ENCODE measurements at places on chromosomes 1 and 21.
A peak's percentile ranks its signal among the peaks of the same experiment; 100 is the strongest.

DNA sequence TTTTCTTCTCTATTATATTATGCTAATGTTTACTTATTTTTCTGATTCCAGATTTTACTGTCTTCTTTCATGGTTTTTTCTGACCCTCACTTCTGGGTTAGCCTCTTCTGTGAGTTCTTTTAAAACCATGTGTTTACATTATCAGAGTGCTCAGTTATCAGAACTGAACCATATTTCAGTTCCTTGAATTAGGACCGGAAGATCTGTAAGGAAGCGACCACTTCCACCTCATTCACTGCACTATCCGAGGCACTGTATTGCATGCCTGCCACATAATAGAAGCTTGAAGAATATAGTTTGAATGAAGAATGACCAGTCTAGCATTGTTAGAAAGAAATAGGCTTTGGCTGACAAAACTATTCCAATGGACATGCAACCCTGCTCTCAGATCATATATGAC, 281.0 kb upstream of the DEPDC1 start:
- DNase-seq: no peak

DNA sequence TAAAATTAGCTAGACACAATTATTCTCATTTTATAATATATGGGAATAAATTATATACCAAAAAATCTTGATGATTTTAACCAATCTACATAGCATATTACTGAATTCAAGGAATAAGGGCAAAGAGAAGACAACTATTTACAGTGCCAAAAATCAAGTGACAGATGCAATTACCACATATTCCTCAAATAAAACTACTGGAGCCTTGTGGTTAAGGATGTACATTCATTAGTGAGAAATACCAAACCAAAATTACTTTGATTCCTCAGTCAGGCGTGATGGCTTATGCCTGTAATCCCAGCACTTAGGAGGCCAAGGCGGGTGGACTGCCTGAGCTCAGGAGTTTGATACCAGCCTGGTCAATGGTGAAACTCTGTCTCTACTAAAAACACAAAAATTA, 68.8 kb upstream of the RBM34 start:
- DNase-seq: no peak

- peak; percentile 23 for DNase-seq
Observed at GRCh38 chr1:1325288-1326074, 879 bp downstream of the CPTP start.

DNA sequence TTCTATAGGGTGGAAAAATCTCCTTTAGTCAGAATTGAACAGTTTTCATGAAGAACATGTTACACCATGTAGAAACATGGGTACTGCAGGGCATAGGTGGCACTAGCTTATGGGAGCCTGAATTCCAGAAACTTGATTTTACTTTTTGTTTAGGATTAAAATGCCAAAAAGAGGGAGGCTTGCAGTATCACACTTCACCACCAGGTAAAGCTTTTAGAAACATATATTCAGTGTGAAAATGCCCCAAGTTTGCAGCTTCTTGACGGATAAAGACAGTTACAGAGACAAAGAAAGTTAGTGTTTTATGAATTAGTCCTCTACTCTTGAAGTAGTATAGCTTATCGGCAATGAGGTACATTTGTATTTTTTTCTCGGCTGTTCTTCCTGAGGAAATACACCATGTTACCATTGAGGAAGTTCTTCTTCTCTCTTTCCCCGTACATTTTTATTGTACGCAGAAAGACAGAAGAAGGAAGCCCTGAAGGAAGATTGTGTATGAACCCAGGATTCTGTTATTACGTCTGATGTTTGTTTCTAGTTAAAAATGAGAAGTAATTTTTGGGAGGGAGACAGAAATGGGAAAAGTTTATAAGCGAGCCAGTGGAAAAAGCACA, 66.1 kb downstream of the PBX1 start:
- DNase-seq: no peak

- DNase-seq: no peak
Observed at GRCh38 chr1:232459087-232459486, 170.8 kb downstream of the SIPA1L2 start.

GRCh38 chr21:14751602-14752344, 205.7 kb upstream of the SAMSN1 start:
- DNase-seq: no peak

DNA sequence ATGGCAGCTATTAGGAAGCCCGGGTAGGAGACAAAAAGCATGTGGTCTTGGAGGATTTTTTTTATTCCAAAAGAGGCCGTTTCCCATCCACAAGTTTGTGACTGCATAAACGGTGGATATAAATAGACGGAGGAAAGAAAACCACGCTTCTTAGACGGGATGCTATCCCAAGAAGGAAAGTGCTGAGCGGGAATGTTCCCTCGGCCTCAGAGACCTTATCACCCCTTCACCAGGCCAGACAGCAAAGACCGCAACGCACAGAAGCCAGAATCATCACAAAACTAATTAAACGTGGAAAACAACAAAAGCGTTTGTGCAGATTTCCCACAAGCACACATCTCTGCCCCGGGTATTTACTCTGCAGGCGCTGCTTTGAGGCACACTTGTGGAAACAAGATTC, 43.2 kb downstream of the HLCS start:
- no peak for DNase-seq

DNA sequence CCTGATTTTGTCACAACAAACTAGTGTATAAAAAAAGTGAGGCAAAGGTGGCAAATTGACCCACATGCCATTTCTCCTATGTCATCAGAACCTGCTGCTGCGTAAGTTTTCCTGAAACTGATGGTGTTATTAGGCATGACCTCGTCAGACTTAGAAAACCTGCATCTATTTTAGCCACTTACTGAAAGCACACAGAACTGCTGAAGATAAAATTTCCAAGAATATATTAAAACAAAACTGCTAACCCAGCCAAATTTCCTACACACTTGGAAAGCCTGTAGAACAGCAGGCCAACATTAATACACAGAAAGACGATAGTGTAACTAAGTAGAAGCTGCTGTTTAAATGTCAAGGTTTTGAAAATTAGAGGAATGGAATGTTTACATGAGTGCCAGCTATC, 674.5 kb upstream of the CXADR start:
- DNase-seq: no peak

DNA sequence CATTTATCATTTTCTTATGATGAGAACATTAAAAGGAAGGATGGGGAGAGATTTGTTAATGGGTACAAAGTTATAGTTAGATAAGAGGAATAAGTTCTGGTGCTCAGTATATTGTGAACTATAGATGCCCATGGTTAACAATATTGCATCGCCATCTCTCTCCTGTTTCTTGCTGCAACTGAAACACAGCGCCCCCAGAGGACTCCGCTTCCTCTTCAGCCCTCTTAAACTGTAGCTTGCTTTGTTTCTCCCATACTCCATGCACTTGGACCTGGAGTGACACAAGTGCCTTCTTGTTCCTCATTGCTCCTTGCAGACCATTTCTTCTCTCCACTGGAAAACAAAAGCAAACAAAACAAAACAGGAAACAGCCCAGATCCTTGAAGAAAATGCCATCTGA, 70.1 kb upstream of the NTPCR start:
- DNase-seq: no peak

DNA sequence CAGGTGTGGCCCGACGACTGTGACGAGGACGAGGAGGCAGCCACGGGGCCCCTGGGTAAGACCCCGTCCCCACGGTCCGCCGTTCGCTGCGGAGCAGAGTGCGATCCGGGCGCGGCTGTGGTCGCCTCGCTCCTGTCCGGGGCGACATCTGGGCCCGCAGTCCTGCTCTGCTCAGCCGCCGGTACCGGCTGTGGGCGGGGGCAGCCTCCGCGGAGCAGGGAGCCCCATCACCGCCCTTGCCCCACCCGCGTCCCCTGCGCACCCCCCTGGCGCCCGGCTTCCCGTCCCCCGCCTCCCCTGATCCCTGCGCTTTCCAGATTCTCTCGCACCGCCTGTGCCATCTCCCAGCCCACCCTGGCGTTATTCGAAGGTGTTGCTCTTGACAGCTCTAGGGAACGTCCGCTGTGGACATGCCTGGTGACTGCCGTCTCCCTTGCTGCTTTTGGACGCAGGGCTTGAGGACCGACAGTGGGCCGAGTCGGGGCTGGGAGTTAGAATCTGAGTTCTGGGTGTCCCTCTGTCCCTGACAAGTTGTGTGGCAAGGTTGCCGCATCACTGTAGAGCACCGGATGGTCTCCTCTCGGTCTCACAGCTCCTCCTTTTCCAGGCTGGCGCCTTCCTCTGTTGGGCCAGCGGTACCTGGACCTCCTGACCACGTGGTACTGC, 596 bp downstream of the TOR3A start:
- DNase-seq: no peak

DNA sequence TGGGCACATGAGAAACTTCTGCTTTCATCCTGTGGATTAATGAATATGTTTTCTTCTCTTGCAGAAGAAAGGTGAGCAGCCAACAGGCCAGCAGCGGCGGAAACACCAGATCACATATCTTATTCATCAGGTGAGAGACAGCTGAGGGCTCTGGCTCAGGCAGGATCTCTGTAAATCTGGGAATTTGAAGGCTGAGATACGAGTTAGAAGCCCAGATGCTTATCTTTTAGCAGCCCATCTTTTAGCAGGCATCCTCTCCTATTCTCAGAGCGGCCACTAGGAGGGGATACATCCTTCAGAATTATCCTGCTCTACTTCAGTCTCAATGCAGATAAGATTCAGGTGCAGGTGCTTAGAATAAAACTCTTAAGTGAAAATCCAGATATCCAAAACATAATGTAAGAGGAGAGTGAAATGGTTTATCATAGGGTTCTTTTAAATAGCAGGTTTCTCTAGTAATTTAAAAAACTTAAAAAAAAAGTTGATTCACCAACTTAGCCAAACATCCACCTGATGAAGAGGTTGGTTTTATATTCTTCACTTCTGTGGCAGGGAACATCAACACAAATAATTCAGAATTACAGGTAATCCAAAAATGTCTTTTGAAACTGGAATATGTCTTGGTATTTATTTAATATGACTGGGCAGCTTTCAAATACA, 19.3 kb downstream of the SH2D2A start:
- peak; percentile 56 for DNase-seq

DNA sequence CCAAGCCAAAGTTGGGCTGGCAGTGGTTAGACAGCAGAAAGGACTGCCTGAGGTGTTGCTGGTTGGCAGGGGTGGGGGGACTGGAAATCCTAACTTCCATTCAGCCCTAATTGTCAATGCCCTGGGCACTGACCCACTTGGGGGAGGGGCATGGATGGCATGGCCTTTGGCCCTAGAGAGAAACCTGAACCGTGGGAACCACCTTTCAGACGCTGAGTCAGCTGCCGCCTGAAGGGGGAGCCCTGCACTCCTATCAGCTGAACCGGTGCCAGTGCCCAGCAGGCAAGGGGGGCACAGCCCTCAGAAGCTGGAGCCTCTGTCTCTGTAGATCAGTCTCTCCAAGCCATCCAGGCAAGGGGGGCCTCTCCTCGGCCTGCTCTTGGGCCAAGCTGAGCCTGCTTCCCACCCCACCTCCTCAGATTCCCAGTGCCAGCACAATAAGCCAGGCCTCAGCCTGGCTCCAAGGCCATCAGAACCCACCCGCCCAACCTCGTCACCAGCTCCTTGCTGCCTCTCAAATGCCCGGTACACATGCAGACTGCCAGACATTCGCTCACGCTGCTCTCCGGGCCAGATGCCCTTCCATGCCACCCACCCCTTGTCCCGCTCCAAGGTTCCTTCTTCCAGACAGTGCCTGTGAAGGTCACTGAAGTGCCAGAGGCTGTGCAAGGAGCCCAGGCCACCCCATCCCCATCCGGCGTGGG, 11.6 kb downstream of the TINAGL1 start:
- peak; percentile 40 for DNase-seq

GRCh38 chr1:200654660-200655059, 15.0 kb downstream of the DDX59 start:
- no peak for DNase-seq

DNA sequence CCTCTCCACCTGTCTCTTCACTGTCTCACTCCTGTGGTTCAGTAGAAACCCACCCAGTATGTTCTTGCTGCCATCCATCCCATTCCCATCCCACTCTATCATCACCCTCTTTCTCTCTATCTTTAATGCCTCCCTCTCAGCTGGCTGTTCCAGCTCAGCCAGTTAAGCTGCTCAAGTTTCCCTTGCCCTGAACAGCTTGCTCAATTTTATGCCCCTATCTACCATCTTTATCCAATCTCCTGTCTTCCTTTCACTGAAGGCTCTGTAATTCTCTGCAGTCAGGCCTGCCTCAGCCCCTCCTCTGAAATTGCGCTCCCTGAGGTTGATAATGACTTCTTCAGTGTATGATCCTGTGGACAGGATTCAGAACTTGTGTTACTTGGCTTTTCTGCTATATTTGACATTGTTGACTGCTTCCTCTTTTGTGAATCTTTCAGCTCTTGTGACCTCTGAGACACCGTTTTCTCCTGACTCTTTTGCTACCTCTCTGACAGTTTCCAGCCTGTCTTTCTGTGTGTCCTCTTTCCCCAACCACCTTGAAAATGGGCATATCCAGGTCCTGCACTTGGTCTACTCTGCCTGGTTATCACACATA, 13.9 kb upstream of the BCAR3 start:
- DNase-seq: no peak

- no peak for DNase-seq
Observed at GRCh38 chr1:204760757-204761156, 75.2 kb upstream of the LRRN2 start.

- no peak for DNase-seq
Observed at GRCh38 chr1:50285994-50286393, 137.2 kb downstream of the DMRTA2 start.

- peak; percentile 55 for DNase-seq
Observed at GRCh38 chr1:92544756-92545165, 58.0 kb upstream of the GFI1 start.

DNA sequence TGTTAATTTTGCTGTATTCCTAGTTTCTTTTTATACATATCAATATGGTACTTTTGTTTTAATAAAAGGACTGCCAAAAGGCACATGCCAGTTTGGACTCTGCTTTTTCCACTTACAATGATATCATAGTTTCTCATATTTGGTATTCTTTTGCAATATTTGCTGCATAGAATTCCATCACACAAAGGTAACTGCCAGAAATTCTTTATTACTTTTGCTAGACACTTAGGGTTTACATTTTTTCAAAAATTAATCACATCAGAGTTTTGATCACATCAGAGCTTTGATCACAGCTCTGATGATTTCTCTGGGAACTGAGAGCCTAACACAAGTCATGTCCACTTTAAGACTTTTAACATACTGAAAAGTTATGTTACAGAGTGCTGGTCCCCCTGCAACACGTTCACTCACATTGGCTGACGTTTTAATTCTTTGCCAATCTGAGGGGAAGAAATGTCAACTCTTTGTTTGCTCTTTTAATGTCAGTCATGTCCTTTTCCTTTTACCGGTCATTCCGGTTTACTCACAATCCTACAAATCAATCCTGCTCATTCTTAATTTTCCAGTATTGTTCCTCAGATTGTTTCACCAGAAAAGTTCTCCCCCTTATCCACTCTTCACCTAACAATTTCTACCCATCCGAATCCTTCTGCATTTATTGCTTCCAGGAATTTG, 1.1 kb upstream of the CD46 start:
- DNase-seq: no peak

DNA sequence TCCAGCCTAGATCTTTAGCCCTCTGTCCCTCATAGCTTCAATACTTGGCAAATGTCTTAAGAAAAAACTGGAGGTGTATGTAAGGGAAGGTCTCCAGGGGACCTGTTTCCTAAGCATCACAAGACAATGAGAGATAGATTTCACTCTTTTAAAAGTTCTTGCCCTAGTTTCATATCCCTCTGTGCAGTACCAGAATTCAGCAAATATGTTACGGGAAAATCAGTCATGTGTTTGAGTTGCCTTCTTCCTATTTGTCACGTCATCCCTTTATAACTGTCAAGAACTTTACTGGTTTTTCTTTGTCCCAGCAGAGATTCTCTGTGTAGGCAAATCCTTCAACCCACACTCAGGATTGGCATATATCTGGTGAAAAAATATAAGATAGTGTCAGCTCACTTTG, 32.3 kb downstream of the DNASE2B start:
- no peak for DNase-seq

Data from HL-60 (cell line).